CD4-positive, alpha-beta T cell treated with Interleukin-15 for 4 hours (primary cell): ENCODE measurements at places on chromosomes 3 and 15.

DNA sequence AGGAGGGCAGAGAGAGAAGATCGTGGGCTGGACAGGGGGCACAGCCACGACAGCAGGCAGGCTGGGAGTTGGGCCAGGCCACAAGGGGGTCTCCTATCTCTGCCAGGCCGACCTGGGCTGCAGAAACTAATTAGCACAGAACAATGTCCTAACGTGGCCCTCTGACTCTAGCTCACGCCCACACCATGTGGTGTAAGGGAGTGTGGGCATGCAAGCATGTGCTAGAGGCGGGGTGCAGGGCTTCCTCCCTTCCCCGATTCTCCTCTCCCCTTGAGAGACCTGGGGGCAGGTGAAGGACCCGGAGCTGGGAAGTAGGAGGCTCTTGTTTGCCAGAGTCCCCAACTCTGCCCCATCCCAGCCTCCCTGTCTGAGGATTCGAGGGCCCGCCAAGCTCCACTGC lies 65.5 kb downstream of the LINGO1 start:
- DNase-seq, result no peak

DNA sequence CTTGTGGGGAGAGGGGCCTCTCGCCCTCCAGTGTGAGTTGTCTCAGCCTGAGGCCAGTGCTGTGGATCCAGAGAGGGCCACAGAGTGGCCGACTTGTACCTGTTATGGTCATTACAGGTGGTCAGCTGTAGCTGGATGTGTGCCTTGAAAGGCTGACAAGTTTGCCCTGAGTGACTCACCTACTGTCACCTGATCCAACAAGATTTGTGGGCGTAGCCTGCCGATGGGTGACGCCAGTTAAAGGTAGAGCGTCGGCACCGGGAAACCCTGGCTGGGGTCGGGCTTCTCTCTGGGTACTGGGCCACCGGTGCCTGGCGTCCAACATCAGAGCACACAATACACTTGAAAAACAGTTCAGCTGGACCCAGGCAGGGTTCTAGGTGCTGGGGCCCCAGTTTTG lies 2.8 kb upstream of the ISG20 start:
- DNase-seq, result peak; percentile 81

GRCh38 chr15:67850994-67851571 lies 11.2 kb upstream of the RNU6-1 start:
- no peak for DNase-seq

DNA sequence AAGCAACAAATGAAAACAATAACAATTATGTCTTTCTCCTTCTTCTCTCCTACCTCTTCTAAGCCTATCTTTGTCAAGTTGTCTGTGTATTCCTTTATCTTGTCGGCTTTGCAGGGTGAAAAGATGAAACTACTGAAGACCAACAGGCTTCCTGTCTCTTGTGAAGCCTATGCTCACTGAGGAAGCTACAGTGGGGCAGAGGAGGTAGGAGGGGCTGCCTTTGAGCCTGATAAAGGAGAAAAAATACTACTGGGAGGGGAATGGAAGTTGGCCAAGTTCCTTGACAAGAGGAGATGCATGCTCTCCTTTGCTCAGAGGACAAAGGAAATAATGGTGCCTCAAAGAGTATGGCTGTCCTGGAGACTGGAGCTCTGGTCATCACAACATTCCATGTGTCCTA lies 92.0 kb downstream of the IGSF11 start:
- no peak for DNase-seq
